Activated naive CD8-positive, alpha-beta T cell treated with anti-CD3 and anti-CD28 coated beads, Interleukin-2, amount 50 U/mL, for 16 hours (primary cell): ENCODE measurements at places on chromosomes 5 and 9.

DNA sequence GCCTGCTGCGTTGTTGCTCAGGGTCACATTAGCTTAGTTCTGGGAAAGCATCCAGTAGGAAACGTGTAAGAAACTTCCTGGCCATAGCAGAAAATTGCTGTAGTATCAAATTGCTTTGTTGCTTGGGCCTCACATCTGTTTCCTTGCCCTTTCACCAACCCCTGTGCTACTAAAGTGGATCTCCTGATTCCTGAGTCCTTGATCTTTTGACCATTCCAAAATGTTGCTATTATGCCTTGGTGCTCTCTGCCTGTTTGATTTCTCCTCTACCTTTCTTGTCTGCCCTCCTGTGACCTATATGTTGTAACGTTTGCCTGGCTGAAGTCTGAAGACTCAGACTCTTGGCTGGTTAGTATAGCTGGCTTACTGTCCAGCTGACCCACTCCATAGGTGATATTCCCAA is 350.5 kb downstream of the ADGRV1 start:
- DNase-seq: no peak

GRCh38 chr9:7367726-7368125 is 431.9 kb downstream of the DMAC1 start:
- DNase-seq: no peak

DNA sequence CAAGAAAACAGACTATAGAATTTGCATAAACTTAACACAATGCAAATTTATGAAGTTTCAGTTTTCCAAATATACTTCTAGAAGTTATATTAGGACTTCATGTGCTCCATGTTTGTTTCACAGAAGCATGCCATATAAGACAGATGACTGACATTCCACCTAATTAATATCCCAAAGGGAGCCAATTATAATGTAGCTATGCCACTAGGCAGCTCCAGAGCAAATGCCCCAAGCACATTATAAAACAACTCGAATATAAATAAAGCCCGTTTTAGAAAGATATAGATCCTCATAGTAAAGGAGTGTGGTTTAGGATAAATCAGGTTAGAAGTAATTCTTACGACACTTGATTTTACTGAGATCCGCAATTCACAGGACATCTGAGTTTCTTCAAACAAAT is 8.9 kb downstream of the DROSHA start:
- no peak for DNase-seq

DNA sequence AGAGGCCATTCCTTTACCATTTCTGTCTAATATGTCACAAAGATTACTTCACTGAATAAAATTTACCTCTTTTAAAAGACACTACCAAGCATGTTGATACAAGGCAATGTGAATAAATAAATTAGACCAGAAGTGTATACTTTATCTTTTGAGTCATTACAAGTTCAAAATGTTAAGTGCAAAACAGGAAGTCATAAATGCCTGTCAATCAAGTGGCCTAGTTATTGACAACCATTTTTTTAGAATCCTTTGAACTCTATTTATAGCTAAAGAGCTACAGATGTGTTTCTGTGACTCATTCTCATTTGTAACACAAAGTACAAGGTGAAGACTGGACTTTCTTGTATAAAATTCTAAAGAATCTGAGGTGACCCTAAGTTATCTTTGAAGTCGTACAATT is 602.7 kb upstream of the SEMA6A start:
- DNase-seq: no peak

GRCh38 chr5:43413966-43414365 is 1.8 kb upstream of the CCL28 start:
- no peak for DNase-seq

GRCh38 chr5:76617675-76618074 is 5.5 kb downstream of the F2RL2 start:
- DNase-seq: no peak

GRCh38 chr5:79973511-79973910 is 17.6 kb downstream of the MTX3 start:
- DNase-seq: no peak

DNA sequence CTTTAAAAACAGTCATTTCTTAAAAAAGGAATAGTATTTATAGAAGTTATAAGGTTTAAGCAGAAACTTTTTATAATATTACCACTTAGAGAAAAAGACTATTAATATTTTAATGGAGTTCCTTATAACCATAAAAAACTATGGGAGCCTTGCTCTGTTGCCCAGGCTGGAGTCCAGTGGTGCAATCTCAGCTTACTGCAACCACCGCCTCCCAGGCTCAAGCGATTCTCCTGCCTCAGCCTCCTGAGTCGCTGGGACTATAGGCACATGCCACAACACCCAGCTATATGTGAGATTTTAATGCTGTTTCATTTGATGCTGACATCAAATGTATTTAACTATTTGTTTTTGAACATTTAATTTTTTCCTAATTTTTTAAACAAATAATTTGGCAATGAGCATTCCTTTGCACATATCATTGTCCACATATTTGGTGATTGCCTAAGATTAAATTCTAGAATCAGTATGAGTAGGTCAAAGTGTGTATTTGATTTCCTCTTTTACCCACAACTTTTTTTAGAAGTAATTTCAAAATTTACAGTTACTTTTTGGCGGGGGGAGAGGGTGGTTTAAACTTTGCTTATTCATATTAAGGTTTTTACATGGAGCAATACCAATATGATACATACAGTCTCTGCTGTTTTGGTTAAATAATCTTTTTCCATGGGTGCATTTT is 235.5 kb downstream of the ARHGEF28 start:
- DNase-seq: no peak

- no peak for DNase-seq
Measured at GRCh38 chr9:136270173-136270705, 24.6 kb upstream of the QSOX2 start.

DNA sequence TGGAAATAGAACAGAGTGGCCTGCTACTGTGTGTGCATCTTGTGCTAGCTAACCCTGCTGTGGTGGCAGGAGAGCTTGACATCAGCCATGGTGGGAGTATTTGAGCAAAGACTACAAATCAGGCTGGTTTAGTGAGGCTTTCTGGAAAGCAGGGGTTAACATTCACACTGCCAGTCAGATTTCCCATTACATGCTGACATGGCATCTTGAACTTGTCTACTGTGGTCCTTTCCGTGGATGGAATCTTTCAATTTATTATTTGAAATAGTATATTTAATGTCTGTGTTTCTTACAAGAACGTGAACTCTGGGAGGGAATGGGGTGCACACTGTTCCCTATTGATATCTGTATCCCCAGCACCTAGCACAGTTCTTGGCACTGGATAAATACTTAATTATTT is 60.8 kb downstream of the GCNT4 start:
- DNase-seq: no peak

- DNase-seq: no peak
Measured at GRCh38 chr5:54521856-54522479, 4.4 kb downstream of the SNX18 start.

- no peak for DNase-seq
Measured at GRCh38 chr9:130500340-130501180, 55.8 kb downstream of the ASS1 start.

DNA sequence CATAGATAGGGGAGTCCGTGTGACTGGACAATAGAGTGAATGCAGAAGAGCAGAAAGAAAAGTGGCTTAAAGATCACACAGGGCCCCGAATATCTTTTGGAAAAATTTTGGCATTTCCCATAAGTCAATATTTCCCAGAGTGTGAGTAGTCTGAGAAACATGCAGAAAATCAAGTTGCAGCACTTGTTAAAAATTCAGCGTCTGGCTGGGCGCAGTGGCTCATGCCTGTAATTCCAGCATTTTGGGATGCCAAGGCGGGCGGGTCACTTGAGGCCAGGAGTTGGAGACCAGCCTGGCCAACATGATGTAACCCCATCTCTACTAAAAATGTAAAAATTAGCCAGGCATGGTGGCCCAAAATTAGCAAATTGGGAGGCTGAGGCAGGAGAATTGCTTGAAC is 227.0 kb downstream of the DRD1 start:
- DNase-seq: no peak

- DNase-seq: no peak
Measured at GRCh38 chr9:121737481-121737931, 86.1 kb downstream of the DAB2IP start.

- DNase-seq: no peak
Measured at GRCh38 chr5:178125253-178125906, 5.4 kb upstream of the RMND5B start.

DNA sequence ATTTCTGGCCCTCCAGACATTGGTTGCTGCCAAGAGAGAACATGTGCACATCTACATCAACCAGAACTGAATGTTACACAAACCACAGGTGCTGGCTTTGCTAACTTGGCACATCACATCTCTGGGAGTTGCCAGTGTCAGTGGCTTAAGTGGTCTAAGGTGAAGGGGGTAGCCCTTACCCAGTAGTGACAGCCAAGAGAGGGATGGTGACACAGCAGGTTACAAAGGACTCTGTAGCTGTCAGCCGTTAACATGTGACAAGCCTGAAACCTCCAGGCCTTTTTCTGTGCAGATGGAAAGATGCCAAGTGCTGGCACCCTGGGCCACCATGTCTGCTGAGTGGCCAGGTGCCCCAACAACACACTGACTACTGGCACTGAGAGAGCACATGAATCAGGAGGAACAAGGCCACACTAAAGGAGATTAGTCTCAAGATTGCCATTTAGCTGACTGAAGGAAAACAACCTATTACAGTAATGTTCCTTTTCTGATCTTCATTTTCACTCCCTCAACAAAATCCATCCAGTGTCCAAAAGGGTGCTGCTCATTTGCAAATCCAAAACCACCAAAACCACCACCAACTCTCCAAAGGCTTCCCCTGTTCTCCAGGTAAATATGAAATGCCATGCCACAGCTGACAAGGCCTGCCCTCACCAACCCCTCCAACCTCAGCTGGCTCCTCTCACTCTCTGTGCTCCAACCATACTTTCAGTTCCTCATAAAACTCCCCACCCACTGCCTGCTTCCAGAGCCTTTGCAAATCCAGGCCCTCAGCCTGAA is 20.2 kb downstream of the SIL1 start:
- DNase-seq: no peak

GRCh38 chr5:2453781-2454180 is 297.7 kb downstream of the IRX2 start:
- DNase-seq: no peak

DNA sequence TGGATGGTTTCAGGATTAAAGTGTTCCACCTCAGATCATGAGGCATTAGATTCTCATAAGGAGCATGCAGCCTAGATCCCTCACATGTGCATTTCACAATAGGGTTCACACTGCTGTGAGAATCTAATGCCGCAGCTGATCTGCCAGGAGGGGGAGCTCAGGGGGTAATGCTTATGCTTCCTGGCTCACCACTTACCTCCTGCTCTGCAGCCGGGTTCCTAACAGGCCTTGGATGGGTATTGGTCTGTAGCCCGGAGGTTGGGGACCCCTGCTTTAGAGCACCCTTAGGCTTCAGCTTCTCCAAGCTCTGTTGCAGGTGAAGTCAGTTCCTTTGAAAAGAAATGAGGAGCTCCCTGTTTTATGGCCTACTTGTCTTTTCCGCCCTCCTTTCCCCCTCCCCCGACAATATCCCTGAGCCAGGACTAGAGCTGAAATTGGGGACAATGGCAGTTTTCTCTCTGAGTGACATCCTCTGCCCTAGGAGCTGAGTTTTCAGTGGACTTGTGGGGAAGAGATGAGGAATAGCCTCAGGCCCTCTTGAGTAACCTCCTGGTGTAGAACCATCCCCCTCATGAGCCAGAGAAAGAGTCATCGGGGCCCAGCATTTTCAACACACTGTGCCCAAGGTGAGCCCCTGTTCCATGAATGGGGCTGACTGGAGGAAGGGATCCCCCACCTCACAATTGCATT is 16.2 kb upstream of the MAT2B start:
- DNase-seq: no peak

GRCh38 chr9:92426501-92427145 is 2.4 kb upstream of the OMD start:
- DNase-seq: no peak

DNA sequence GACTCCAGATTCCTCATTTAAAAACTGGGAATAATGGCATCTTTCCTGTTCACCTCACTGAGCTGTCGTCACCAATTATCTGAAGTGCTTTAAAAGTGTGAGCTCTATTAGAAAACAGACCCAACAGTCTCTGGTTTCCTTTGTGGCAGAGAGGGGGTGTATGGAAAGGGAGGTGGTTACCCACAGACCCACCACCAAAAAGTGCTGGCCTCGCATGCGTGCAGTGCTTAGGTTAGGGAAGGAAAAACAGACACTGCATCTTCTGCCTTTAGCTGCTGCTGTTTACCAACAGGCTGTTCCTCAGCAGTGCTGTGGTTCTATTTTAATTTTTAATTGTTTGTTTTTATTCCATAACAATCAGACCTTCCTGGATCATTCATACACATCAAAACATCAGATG is 249.6 kb downstream of the PIK3R1 start:
- DNase-seq: no peak

GRCh38 chr5:170746075-170746960 is 37.2 kb upstream of the GABRP start:
- no peak for DNase-seq

DNA sequence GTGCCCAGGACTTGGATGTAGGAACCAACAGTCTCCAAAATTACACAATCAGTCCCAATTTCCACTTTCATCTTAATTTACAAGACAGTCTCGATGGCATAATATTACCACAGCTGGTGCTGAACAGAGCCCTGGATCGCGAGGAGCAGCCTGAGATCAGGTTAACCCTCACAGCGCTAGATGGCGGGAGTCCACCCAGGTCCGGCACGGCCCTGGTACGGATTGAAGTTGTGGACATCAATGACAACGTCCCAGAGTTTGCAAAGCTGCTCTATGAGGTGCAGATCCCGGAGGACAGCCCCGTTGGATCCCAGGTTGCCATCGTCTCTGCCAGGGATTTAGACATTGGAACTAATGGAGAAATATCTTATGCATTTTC is 837 bp downstream of the PCDHB2 start:
- no peak for DNase-seq

- no peak for DNase-seq
Measured at GRCh38 chr5:87137283-87137682, 130.4 kb upstream of the RASA1 start.

GRCh38 chr5:154511984-154512383 is 34.0 kb upstream of the HAND1 start:
- DNase-seq: no peak

DNA sequence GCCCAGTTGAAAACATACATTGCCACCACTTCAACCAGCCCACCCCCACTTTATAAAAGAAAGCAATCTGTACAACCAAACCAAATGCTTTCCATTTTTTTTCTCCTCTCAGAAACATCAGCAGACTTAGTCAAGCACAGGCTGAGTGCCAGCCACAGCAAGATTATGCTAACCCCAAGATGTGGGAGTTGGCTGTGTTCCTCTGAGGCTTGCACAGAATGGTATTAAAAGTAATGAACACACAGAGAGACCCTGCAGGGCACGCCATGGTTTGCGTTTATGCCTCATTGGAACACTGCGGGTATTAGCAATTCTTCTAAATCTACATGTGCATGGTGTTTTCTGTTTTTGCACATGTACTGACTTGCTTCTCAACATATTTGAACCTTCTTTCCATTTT is 419.9 kb upstream of the GRAMD2B start:
- no peak for DNase-seq
